Type B pancreatic cell (in vitro differentiated cells): ENCODE measurements at places on chromosomes 4 and X.

- no peak for DNase-seq
These were observed 232.2 kb upstream of the MAOA start for GRCh38 chrX:43423876-43424275.

DNA sequence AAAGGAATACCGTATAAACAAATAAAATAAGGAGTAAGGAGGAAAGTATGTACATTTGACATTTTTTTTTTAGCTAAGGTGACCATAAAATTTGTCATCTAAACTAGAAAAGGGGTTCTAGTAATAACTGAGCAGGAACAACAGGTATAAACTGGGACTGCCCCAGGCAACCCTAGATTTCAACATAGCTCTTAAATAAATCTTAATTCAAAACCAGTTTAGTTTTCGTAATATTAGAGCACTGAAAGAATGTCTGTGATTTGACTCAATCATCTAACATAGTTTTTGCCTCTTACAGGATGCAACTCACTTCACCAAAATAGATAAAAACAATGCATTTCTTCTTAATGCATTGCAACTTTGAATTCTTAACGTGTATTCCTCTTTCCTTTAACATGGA is 257.7 kb downstream of the ADAMTS3 start:
- DNase-seq = no peak

DNA sequence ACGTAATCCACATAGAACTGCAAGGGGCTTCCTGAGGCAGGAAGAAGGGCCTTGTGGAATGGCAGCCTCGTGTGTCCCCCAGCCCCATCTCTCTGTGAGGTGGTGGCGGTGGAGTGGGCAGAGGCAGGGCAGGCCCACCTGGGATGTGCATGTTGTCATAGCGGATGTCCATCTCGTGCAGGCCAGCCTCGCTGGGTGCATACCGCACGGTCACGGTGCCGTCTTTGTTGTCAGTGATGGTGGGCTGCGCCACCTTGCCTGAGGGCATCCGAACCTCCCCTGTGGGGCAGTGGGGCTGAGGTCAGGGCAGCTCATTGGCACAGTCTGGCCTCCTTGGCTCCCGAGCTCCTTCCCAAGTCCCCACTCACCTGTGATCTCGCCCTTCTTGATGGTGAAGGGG is 20.4 kb downstream of the FLNA start:
- DNase-seq = no peak

DNA sequence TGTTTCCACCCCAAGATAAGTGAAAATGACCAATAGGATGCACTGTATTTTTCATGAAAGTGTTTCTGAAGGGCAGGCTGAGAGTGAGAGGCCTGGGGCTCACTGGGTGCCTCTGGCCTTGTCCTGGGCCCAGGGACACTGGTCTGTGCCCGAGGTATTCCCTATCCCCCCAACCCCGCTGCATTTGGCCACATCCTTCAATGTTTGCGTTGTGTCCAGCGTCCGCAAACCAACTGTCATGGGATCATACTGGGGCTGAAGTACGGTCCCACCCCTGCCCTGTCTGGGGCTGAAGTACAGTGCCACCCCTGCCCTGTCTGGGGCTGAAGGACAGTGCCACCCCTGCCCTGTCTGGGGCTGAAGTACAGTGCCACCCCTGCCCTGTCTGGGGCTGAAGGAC is 22.0 kb upstream of the MSANTD1 start:
- DNase-seq = no peak

DNA sequence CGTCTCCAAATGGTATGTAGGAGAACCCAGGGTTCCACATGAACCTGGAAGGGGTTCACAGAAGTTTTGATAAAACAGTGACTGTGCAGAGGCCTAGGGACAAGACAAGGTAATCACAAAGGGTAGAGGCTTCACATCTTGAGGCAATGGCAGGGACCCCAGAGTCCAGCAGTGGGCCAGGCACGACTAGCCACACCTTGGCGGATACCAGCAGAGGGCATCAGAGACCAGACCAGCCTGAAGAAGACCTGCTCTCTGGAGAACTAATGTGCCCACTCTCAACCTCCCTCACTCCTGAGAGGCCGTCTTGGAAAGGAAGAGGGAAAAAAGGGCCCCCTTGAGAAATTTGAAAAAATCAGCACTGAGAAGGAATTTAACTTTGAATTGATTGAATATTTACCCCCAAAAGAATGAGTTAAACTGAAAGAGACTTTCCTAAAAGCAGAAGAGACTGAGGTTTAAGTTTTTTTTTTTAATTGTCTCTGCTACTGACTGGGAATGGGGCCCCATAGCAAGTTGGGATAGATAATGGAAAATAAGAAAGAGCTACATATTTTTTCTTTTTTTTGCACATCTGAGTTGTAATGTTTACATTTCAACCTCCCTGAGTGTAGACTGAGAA is 243.8 kb upstream of the JADE1 start:
- DNase-seq = no peak

GRCh38 chr4:139892973-139893736 is 227.5 kb downstream of the MGST2 start:
- DNase-seq = no peak
